Stimulated activated CD4-positive, alpha-beta T cell treated with anti-CD3 and anti-CD28 coated beads, Interleukin-4, amount 100 ng/mL, for 4 hours (primary cell): ENCODE measurements at places on chromosomes 5 and 9.
A peak's percentile ranks its signal among the peaks of the same experiment; 100 is the strongest.

- DNase-seq, result no peak
Observed at GRCh38 chr5:147403651-147404640, 105.9 kb downstream of the DPYSL3 start.

GRCh38 chr5:16934123-16934522 is 2.0 kb downstream of the MYO10 start:
- no peak for DNase-seq

DNA sequence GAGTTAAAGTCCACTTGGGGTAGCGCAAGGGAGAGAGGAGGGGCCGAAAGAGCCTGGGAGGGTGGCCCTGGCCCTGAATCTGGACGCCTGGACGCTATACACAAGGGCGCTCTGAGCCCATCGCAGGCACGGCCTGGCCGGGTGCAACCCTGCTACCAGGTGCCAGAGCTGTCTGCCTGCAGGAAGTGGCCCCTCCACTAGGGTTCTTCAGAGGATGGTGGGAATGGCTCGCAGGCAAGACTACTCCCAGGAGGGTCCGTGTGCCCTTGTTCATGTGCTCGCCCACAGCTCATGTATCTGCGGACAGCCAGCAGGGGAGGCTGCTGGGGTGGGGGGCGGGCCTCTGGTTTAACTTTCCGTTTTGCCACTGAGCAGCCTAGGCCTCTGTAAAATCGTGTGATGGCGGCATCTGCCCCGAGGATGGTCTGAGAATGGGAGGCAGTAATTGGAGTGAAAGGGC is 1.4 kb upstream of the NKD2 start:
- no peak for DNase-seq

DNA sequence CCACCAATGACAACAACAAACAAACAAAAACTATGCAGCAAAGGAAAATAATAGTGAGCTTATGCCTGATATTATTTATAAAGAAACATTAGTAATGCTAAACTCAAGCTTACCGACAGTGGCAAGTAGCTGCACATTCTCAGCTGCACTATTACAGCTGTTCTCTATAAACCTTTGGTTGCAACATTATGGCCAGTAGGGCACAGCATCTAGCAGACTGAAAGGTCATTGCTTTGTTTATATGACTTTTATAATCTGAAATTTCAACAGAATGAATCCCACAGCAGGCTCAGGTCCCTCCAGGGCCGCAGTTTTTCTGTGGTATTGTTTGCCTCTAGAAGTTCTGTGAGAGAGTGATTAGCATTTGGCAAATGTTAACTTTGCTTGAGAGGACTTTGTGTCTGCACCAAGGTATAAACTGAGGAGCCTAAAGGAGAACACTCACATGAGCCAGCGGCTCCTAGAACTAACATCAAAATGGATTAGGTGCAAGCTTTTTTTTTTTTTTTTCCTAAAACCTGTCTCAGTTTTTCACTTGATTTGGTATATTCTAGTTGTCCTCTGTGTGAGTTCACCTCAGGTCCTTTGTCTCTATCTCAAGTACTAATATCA is 58.3 kb downstream of the IZUMO3 start:
- no peak for DNase-seq

- DNase-seq, result no peak
Observed at GRCh38 chr9:133379153-133380086, 3.3 kb downstream of the STKLD1 start.

GRCh38 chr5:16995372-16995771 is 59.3 kb upstream of the MYO10 start:
- DNase-seq, result no peak

GRCh38 chr9:82732928-82733327 is 330.0 kb downstream of the RASEF start:
- no peak for DNase-seq

DNA sequence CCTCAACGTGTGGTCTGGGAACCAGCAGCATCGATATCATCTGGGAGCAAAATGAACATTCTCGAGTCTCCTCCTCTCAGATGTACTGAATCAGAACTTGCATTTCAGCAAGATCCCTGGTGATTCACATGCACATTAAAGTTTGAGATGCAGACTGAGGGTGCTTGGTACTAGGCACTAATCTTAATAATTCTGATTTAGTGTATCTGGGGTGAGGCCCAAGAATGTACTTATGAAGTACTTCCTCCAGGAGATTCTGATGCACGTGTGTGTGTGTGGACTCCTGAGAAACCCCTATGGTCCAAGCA is 56.2 kb upstream of the EQTN start:
- DNase-seq, result no peak

GRCh38 chr5:58983526-58984452 is 400.9 kb downstream of the RAB3C start:
- DNase-seq, result no peak

DNA sequence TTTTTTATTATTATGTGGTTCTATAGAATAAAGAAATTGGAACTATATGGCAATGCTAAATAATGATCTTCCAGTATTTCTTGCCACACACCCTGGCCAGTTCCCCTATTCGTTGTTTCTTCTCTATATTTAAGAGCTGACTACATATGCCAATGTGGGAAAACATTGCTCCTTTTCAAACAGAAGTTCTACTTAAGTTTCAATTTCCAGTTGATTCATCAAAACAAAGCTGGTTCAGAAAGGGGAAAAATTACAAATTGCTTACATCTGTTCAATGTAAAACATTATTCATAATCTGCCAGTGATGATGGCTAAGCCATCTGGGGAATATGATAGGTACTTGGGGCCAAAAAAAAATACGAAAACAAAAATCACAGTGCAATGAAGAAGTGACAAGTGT is 76.9 kb downstream of the ST8SIA4 start:
- DNase-seq, result no peak

DNA sequence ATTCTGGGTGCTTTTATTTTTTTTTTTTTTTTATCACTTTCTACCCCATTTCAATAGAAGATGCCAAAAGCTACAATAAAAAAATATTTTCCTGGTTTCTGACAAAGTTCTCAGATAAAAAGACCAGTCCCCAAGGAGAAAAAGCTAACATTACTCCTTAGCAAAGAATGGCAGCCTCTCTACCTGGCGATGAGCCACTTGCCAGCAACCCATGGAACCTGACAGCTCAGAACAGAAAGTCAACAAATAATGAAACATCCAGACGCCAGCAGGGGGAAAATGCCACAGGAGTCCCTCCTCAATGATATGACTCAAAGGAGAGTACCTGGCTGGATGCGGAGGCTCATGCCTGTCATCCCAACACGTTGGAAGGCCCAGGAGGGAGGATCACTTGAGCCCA is 123.2 kb downstream of the MYO10 start:
- DNase-seq, result no peak

- DNase-seq, result no peak
Observed at GRCh38 chr5:33272288-33272687, 168.5 kb upstream of the TARS1 start.

GRCh38 chr5:373710-374602 is 52.4 kb downstream of the AHRR start:
- DNase-seq, result peak; percentile 82

DNA sequence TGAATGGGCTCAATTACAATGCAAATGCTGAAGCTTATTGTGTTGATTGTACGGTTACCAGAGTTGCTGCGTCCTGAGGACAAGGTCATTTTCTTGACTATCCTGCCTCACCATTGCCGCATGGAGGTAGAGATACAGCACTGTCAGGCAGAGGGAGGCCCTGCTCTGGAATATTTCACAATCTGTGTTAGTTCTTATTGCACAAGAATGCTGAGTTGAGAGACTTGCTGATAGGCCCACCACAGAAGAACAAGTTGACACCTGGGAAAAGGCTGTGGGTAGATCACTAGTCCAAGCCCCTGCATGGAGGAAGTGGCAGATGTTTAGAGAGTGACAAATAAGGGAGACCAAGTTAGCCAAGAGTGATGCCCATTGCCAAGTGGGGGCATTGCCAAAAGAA is 344.5 kb upstream of the ITGA1 start:
- DNase-seq, result no peak

DNA sequence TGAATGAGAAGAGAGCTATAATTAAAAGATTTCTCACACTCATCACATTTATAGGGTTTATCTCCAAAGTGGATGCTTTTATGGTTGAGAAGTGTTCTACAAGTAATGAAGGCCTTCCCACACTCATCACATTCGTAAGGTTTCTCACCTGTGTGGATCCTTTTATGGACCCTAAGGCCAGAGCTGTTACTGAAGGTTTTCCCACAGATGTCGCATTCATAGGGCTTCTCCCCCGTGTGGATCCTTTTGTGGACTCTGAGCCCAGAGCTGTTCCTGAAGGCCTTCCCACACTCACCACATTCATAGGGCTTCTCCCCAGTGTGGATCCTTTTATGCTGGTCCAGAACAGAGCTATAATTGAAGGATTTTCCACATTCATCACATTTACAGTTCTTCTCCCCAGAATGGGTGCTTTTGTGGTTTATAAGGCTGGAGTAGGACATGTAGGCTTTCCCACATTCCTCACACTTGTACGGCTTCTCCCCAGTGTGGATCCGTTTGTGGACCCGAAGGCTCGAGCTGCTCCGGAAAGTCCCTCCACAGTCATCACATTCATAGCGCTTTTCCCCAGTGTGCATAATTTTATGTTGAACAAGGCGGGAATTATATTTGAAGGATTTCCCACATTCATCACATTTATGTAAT is 10.5 kb downstream of the ZFP62 start:
- DNase-seq, result no peak

DNA sequence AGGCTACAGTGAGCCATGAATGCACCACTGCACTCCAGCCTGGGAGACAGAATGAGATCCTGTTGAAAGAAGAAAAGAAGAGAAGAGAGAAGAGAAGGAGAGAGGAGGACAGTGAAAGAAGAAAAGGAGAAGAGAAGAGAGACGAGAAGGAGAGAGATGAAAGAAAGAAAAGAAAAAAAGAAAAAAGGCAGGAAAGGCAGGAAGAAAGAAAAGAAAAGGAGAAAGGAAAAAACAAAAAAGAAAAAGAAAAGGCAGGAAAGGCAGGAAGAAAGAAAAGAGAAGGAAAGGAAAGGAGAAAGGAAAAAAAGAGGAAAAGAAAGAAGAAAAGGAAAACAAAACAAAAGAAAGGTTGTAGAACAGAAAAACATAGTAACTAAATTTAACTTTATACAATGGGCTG is 14.2 kb downstream of the CAMSAP1 start:
- no peak for DNase-seq

GRCh38 chr9:109934857-109935215 is 154.8 kb downstream of the PALM2AKAP2 start:
- DNase-seq, result no peak

DNA sequence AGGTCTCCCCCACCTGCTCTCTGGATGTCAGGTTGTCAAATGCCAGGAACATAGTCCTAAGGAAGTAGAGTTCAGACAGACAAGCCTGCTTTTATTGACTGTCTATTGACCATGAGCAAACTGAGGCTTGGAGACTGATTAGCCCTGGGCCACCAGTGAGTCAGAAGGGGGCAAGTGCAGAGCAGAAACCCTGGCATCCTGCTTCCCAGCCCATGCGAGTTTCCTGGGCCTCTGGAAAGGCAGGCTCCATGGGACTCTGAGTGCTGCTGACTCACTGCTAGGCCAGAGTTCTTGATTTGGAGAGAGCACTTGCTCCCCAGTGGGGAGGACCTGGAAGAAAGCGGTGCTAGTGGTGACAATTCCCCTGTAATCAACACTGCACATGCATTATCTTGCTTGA is 2.8 kb upstream of the HBEGF start:
- DNase-seq, result no peak

- DNase-seq, result no peak
Observed at GRCh38 chr5:123433596-123433995, 10.4 kb upstream of the CEP120 start.

DNA sequence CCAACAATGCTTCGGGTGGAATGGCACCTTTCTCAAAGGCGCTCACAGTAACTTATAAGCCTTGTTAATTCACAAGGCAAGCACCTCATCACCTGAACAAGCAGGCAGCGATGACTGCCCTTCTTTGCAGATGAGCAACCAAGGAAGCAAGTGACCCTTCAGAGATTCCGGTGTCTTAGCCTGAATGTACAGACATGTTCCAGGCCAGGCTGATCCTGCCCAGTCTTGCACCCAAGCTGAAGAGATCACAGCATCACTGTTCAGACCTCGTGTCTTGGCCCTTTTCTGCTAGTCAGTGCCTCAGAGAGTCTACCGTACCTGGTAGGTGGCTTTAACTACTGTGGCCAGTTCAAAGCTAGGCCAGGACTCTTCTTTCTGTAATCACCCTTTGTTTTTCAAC is 94.7 kb upstream of the ERCC6L2 start:
- no peak for DNase-seq

DNA sequence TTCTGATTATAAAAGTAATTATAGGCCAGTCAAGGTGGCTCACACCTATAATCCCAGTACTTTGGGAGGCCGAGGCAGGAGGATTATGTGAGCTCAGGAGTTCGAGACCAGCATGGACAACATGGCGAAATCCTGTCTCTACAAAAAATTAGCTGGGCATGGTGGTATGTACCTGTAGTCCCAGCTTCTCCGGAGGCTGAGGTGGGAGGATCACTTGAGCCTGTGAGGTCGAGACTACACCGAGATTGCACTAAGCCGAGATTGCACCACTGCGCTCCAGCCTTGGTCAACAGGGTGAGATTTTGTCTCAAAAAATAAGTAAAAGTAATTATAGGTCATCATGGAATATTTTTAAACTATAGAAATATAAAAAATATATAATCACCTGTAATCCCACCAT is 18.1 kb downstream of the IRF1 start:
- no peak for DNase-seq

DNA sequence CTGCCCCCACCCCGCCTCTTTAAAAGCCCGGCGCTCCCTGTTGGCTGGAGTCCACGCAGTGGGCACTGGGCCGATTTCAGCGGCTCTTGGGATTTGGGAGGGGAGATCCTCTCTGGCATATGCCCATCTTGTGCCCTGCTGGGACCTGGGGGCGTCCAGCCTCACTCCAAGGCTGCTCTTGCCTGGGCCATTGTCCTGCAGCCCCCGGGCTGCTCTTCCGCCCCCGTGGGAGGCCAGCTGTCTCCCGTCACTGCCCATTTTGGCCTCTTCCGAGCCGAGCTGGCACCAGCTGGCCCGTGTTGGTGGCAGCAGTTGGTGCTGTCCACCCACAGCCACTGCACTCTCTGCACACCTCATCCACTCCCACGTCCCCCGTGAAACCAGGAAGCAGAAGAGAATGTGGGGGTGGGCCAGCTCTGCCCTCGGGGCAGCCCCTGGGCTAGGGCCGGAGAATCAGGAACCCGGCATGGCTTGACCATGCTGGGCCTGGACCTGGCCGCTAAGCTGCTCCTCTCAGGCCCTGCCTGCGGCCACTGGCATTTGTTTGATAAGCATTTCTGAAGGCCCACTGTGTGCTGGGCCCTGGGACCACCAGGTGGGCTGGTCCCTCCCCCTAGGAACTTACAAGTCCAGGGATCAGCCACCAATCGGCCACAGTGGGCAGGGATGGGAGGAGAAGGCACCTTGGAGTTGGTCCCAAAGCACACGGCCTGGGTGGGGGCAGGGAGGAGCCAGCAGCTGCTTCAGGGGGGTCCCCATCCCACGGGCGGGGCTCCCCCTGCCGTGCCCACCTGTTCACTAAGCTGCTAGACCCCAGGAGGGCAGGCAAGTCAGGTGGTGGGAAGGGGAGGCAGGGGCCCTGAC is 2.2 kb downstream of the C8G start:
- no peak for DNase-seq
